ENCODE measurements at places on chromosomes 6 and 20.
A peak's percentile ranks its signal among the peaks of the same experiment; 100 is the strongest.

- no peaks in the 10 kb centered on the region for H3K4me1 ChIP-seq
- H3K27ac ChIP-seq: no peak overlapping the region
- no peak for DNase-seq
- H3K4me3 ChIP-seq: no peak overlapping the region
- no peaks in the 10 kb centered on the region for H3K36me3 ChIP-seq
Measured at GRCh38 chr20:23136893-23137745, 51.0 kb upstream of the CD93 start.

DNA sequence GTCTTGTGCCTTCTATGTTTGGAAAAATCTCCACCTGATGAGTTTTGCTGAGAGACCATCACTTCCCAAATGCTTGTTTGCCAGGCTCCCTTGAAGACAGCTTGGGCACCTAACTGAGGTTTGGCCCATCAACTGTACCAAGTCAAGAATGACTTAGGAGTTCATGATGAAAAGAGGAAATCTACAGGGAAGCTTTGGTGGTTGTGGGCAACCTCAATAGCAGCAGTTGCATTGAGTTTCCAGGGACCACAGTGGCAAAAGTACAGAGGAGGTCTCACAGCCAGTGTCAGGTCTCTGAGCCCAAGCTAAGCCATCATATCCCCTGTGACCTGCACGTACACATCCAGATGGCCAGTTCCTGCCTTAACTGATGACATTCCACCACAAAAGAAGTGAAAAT, 49.7 kb upstream of the PHACTR1 start:
- DNase-seq: no peak
- no peak overlapping the region for H3K4me3 ChIP-seq
- H3K27ac ChIP-seq: no peak overlapping the region
- H3K4me1 ChIP-seq: no peaks in the 10 kb centered on the region
- peaks cover 1% of the 10 kb centered on the region for H3K27me3 ChIP-seq

- H3K27me3 ChIP-seq: peaks cover 20% of the 10 kb centered on the region
- H3K4me1 ChIP-seq: peaks cover 5% of the 10 kb centered on the region
- no peak overlapping the region for H3K27ac ChIP-seq
- no peak for DNase-seq
- H3K4me3 ChIP-seq: no peak overlapping the region
Measured at GRCh38 chr20:35991142-35991771, 22.9 kb downstream of the CNBD2 start.

- H3K36me3 ChIP-seq: no peaks in the 10 kb centered on the region
- no peak overlapping the region for H3K27ac ChIP-seq
- H3K27me3 ChIP-seq: no peaks in the 10 kb centered on the region
- no peak overlapping the region for H3K4me3 ChIP-seq
- H3K4me1 ChIP-seq: peaks cover 7% of the 10 kb centered on the region
- no peak for DNase-seq
Measured at GRCh38 chr6:154683756-154684523, 49.3 kb upstream of the SCAF8 start.

- no peaks in the 10 kb centered on the region for H3K27me3 ChIP-seq
- H3K4me3 ChIP-seq: peak overlapping the region; percentile 42
- H3K27ac ChIP-seq: peak overlapping the region; percentile 81
Measured at GRCh38 chr6:41970436-41970846, 28.8 kb upstream of the CCND3 start.

GRCh38 chr6:138261116-138261780, 43.0 kb upstream of the PBOV1 start:
- no peak overlapping the region for H3K27ac ChIP-seq
- H3K4me3 ChIP-seq: no peak overlapping the region
- H3K27me3 ChIP-seq: peaks cover 51% of the 10 kb centered on the region
- DNase-seq: no peak
- H3K36me3 ChIP-seq: no peaks in the 10 kb centered on the region
- no peaks in the 10 kb centered on the region for H3K4me1 ChIP-seq

DNA sequence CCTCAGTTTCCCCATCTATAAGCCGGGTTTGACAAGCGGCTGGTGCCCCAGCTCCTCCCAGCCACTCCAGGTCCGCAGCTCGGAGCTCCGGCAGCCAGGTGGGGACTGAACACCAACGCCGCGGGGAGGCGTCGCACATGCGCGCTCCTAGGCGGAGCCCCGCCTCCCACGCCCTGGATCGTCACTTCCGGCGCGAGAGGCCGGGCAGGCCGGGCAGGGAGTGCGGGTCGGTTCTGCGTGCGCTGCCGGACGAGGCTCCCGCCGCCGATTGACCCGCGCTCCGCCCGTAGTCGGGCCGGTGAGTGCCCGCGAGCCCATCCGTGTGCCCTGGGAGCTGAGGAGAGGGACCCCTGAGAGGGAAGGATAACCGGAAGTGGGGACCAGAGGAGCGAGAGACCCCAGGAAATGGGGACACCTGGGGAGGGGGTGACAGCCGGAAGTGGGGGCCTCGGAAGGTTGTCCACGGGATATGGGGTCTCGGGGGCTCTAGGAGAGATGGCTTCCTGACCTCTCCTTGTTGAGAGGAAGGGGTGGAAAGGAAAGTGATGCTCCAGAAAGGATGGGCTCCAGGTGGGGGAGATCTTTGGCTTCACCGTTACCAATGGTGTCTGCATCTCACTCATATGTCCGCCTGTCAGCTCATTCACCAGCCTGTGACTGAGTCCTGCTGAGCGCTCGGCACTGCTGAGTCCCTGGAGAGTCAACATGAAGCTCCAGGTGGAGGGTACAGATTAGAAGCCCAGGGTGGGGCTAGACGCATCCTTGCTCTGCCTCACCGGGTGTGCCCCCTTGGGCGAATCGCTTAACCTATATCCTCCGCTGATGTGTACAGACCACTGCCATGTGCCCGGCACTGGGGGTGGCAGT, at the start of gene TTPAL:
TSS of gene TTPAL (plus strand) at position 181 of the 867 bp plus-strand sequence. CDS start 4,126 bp downstream, outside the sequence.
- no peaks in the 10 kb centered on the region for H3K27me3 ChIP-seq
- DNase-seq: peak; percentile 86
- H3K4me3 ChIP-seq: peak within 1 kb of the TSS; percentile 95
- H3K27ac ChIP-seq: peak within 1 kb of the TSS; percentile 99
- H3K4me1 ChIP-seq: peaks cover 25% of the 10 kb centered on the region

GRCh38 chr6:105135056-105135455, 44.8 kb downstream of the POPDC3 start:
- no peaks in the 10 kb centered on the region for H3K36me3 ChIP-seq
- no peak for DNase-seq
- H3K27me3 ChIP-seq: peaks cover 57% of the 10 kb centered on the region
- no peak overlapping the region for H3K27ac ChIP-seq
- H3K4me3 ChIP-seq: no peak overlapping the region

DNA sequence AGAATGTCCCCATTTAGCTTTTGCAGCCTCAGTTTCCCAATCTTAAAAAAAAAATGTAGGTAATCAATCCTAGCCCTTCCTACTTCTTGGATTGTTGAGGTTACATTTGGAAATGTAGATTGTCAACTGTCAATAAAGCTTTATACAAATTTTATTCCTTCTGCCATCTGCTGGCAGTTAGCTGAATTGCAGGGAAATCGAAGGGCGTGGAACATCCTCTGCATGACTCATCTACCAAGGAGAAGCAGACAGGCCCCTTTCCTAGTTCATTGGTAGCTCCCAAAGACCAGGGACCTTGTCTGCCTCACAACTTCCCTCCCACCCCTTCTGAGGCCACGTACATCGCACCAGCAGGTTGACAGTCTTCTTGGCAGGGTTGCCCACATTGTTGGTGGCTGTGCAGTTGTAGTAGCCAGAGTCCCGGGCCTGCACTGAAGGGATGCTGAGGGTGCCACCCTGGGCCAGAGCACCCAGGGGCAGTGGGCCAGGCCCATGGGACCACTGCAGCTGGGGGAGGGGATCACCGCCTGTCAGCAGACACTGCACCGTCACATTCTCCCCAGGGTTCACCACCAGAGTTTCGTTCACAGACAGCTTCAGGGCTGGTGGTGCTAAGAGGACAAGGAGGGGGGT, 43.6 kb downstream of the MDGA1 start:
- H3K4me3 ChIP-seq: no peak overlapping the region
- H3K4me1 ChIP-seq: no peaks in the 10 kb centered on the region
- no peak overlapping the region for H3K27ac ChIP-seq
- peak; percentile 27 for DNase-seq
- H3K27me3 ChIP-seq: no peaks in the 10 kb centered on the region

DNA sequence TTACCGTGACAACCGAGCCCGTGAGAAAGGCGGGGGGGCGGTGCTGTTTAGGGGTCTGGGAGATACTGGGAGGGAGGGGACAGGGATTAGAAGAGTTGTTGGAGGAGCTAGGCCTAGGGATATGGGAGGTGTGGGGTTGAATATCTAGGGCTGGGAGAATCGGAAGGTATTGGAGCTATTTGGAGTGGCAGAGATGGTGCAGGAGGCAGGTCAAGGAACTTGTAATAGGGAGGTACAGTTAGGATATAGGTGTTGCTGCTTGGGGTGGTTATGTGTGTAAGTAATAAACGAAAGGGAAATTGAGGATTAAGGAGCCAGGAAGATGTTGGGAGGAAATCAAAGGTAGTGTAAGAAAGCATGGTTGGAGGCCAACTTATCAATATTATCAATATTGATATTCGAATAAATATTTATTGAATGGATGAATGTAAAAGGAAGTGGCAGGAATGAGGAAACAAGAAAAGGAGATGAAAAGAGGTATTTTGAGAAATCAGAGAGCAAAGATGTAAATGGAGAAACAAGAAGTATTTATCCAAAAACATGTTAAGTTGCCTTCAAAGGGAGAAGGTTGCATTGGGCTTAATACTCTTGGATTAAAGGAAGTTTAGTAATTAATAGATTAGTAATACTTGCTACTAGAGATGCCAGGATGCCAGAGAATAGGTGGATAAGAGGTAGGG, 602 bp downstream of the PPP1R11 start:
- peaks cover 21% of the 10 kb centered on the region for H3K27me3 ChIP-seq
- no peak for DNase-seq
- H3K4me3 ChIP-seq: peak overlapping the region; percentile 83
- peaks cover 53% of the 10 kb centered on the region for H3K36me3 ChIP-seq
- peak overlapping the region; percentile 96 for H3K27ac ChIP-seq

DNA sequence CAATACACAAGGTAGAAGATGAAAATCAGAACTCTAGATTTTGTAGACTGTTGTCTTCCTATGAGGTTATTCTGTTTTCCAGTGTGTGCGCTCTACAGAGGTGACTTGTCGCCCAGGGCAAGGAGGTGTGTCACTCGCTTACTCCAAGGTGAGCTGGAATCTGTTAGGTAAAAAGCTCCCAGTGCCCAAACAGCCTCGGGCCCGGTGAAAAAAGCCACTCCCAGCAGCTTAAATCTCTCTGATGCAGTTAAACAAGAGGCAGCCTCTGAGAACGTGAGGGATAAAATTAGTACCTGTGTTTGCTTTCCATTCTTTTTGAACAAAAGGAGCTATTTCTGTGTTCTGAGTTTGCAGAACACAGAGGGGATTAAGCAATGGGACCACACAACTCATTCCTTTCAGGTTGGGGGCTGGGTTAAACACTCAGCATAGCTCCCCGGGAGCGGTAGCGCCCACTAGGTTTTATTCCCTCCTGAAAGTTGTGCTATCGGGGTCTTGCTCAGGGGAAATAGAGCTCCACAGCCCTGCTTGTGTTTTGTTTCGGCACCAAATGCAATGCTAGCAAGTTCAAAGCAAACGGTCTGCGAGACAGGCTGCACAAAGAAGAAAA, 181.2 kb downstream of the FOXA2 start:
- no peaks in the 10 kb centered on the region for H3K36me3 ChIP-seq
- H3K4me1 ChIP-seq: no peaks in the 10 kb centered on the region
- no peak for DNase-seq
- H3K27me3 ChIP-seq: no peaks in the 10 kb centered on the region

- H3K4me3 ChIP-seq: no peak overlapping the region
- no peaks in the 10 kb centered on the region for H3K27me3 ChIP-seq
- H3K36me3 ChIP-seq: no peaks in the 10 kb centered on the region
- H3K27ac ChIP-seq: no peak overlapping the region
- no peak for DNase-seq
Measured at GRCh38 chr20:55513954-55514353, 491.4 kb downstream of the CBLN4 start.

DNA sequence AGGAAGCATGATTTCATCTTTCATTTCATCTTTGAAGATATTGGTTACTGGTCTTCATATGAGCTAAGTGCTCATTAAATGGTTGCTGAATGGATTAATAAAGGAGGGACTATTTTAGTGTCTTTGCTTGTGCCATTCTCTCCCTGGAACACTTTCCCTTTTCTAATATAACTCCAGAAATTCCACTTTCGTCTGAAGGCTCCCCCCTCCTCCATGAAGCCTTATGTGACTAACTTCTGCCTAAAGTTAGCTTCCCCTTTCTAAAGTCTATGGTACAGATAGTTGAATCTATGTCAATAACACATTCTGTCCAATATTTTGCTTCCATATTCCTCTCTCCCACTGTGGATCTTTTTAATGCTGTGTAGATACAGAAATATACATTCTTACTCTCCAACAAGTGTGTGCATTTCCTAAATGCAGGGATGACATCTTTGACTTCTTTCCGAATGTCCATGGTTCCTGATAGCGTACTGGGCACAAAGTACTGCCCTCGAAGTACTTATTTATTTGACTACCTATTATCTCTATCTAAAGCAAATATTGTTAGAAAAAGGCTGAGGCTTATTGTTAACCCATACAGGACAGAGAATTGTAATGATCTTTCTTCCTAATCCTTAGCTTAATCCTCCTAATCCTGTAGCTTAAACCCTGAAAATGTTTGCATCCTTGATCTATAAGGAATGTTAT, 84.7 kb upstream of the ELOVL5 start:
- peaks cover 19% of the 10 kb centered on the region for H3K4me1 ChIP-seq
- H3K27ac ChIP-seq: no peak overlapping the region
- no peak for DNase-seq
- no peaks in the 10 kb centered on the region for H3K27me3 ChIP-seq
- no peaks in the 10 kb centered on the region for H3K36me3 ChIP-seq
- H3K4me3 ChIP-seq: no peak overlapping the region

DNA sequence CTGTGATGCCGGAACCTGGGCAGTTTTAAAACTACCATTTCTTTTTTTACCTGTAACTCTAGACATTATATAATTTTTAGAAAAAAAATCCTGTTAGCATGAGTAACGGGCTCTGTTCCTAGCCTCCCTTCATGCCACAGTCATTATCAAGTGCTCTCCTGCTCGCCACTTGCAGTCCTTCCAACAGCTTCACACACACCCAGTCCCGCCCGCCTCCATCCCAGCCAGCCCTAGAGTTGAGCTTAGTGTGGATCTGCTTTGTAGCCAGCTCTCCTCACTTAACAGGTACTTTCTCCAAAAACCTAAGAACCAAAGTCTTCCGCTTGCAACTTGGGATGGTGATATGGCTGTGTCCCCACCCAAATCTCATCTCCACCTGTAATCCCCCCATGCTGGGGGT, 51.5 kb downstream of the EZR start:
- peak overlapping the region; percentile 87 for H3K27ac ChIP-seq
- H3K36me3 ChIP-seq: peaks cover 100% of the 10 kb centered on the region
- no peaks in the 10 kb centered on the region for H3K27me3 ChIP-seq
- H3K4me3 ChIP-seq: no peak overlapping the region
- peaks cover 26% of the 10 kb centered on the region for H3K4me1 ChIP-seq
- no peak for DNase-seq

DNA sequence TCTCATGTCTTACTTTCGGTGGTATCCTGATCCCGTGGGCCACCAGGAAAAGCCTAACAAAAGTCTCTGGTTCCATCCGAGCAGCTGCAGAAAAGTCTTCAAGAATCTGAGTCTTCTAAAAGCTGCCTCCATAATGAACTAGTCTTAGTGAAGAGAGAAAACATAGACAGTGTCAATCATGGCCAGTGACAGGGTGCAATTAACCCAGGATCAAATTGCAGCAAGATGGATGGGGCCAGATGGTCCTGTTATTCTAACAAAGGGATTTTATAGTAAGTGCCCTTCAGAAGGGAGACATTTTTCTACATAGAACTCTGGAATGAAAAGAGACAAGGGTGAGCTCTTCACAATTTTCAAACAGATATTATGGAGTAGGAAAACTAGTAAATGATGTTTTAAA, 281.6 kb upstream of the ZFP64 start:
- peaks cover 4% of the 10 kb centered on the region for H3K27me3 ChIP-seq
- no peak for DNase-seq
- H3K4me1 ChIP-seq: no peaks in the 10 kb centered on the region
- H3K4me3 ChIP-seq: no peak overlapping the region
- no peaks in the 10 kb centered on the region for H3K36me3 ChIP-seq
- no peak overlapping the region for H3K27ac ChIP-seq

Measured in effector memory CD8-positive, alpha-beta T cell (primary cell).